ENCODE measurements at places on chromosomes 4 and X.

DNA sequence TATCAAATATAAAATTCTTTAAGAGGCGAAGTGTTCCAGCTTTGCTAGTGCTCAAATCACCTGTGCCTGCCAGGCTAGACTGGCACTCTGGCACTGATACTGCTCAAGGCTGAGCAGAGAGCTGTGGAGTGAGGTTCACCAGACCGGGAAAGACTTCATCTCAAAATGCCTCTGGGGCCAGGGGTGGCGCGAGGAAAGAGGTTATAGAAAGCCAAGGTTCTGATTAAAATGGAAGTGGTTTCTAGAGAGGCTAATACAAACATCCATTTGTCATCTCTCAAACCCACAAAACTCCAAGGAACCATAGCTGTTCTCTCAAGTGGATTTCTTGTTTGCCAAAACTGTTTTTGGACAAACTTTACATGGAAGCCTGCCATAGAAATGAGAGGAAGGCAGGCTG is 41.5 kb downstream of the F11 start:
- no peak for DNase-seq

- DNase-seq = no peak
Observed at GRCh38 chr4:108536577-108536976, 83.8 kb upstream of the RPL34 start.

- no peak for DNase-seq
Observed at GRCh38 chrX:134782796-134783195, 124.5 kb upstream of the PLAC1 start.

GRCh38 chr4:189656641-189657040 is 284.0 kb upstream of the FRG1 start:
- DNase-seq = no peak

DNA sequence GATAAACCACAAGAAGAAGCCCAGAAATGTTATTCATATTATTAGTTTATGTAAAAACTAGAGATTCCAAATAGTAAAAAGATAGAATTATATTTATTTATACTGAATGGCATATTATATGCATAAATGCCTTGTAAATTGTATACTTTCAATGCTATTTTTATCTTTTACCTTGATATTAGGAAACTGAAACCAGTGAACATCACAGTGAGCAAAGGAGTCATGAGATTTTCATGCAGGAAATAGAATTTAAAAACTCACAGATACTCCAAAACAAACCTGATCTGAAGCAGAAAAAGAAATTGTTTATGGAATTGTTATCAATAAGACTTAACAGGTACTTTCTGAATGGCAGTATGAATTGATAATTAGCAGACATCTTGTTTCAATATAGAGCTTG is 207.3 kb upstream of the CENPE start:
- DNase-seq = no peak

GRCh38 chrX:1242891-1243402 is 25.7 kb upstream of the CSF2RA start:
- DNase-seq = no peak

DNA sequence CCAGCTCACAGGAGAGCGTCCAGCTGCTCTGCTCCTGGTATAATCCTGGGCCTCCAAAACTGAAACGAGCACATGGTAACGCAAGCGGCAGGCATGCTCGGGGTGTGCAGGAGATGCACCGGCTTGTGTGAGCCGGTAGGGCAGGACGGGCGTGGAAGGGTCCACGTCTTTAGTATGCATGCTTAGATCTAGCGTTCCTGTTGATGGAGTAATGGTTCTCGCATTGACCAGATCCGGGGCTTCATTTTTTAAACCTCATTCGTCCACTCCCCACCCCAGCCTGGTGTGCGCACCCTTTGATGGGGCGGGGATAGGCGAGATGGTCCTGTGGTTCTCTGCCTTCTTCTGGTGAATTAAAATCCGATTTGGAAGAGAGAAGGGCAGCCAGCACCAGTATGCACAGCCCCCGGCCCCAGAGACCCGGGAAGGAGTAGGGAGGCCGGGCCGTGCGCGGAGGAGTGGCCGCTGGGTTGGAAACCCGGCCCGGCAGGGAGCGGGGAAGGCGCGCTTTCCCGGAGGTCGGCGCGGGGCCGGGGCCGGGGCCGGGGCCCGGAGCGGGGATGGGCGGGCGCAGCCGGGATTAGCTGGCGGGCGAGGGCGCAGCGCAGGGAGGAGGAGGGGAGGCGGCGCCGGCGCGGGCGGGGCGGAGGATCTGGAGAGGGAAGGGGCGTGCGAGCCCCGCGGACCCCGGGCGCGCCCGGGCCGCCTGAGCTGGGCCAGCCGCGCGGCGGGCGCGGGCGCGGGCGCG is 39.9 kb downstream of the FAM149A start:
- no peak for DNase-seq

- no peak for DNase-seq
Observed at GRCh38 chr4:120056246-120056645, 10.4 kb downstream of the MAD2L1 start.

Measured in stimulated activated CD8-positive, alpha-beta memory T cell treated with anti-CD3 and anti-CD28 coated beads, Interleukin-4, amount 100 ng/mL, for 1 hour (primary cell).